ENCODE measurements at places on chromosomes 7 and 10.

GRCh38 chr10:77230194-77230593 lies 407.4 kb downstream of the KCNMA1 start:
- DNase-seq: peak; percentile 57

GRCh38 chr7:129688503-129689222 lies 77.1 kb downstream of the NRF1 start:
- no peak for DNase-seq

DNA sequence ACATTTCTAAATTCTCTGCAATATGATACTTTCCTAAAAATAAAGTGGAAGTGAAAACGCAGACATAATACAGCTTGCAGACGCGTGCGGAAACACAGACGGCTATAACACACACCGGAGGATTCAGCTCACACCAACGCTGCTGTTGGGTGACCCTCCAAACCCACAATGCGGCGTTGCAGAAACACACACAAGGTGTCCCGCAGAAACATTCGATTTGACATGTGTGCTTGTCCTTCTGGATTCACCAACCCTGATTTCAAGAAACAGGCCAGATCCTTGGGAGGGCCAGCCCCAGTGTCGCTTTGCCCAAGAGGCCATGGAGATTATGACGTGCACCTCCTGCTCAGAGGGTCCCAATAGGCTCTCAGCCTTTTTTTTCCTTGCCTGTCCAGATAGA lies 136.7 kb upstream of the TCERG1L start:
- DNase-seq: no peak

- DNase-seq: no peak
Measured at GRCh38 chr10:103814626-103815370, 40.6 kb downstream of the SH3PXD2A start.

- no peak for DNase-seq
Measured at GRCh38 chr7:136969761-136970160, 101.3 kb downstream of the CHRM2 start.

DNA sequence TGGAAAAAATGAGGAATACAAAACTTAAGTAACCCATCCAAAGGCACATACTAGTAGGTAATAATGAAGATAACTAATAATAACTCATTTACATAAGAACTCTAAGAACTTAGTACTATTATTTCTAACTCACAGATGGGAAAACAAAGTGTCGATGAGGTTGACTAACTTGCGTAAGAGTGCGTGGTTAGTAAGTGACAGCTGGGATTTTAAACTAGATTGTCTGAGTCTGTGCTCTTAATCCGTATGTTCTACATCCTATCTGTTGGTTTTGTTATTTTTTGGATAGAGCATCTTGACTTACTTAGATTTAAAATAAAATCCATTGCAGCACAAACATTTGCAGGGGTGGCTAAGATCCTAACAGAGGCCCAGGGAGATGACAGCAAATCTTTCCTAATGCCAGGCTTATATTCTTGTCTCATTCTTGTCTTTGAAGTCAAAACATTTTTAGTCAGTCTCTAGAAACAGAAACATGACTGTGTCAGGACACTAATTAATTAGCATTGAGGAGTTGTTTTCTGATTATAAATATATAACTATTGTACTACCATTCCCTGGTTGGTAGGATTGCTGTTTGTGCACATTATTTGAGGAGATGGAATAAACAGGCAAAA lies 11.7 kb downstream of the RPA3 start:
- no peak for DNase-seq

DNA sequence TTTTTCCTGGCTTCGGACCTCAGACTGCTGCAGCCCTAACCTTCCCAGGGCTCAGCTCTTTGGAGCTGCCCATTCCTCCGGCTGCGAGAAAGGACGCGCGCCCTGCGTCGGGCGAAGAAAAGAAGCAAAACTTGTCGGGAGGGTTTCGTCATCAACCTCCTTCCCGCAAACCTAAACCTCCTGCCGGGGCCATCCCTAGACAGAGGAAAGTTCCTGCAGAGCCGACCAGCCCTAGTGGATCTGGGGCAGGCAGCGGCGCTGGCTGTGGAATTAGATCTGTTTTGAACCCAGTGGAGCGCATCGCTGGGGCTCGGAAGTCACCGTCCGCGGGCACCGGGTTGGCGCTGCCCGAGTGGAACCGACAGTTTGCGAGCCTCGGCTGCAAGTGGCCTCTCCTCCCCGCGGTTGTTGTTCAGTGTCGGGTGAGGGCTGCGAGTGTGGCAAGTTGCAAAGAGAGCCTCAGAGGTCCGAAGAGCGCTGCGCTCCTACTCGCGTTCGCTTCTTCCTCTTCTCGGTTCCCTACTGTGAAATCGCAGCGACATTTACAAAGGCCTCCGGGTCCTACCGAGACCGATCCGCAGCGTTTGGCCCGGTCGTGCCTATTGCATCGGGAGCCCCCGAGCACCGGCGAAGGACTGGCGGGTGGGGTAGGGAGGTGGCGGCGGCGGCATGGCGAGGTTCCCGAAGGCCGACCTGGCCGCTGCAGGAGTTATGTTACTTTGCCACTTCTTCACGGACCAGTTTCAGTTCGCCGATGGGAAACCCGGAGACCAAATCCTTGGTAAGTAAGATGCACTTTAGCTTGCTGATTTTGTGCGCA lies at the start of gene PLXDC2:
Gene PLXDC2 (plus strand): TSS at position 22 of the 820 bp plus-strand sequence.
- no peak for DNase-seq

DNA sequence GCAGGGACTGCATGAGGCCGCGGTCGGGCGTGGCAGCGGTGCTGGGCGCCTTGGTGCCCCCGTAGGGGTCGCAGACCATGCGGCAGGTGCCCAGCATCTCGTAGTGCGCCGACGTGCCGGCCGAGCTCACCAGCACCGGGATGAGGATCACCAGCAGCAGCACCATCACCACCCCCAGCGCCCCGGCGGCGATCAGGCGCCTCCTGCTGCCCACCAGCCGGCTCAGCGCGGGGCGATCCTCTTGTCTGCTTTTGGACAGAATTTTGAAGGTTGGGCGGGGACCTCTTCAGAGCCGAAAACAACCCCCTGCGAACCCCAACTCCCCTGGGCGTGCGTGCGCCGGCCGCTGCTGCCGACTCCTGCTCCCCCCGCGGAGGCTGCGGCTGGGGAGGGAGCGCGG lies 779 bp downstream of the C1QL3 start:
- no peak for DNase-seq

DNA sequence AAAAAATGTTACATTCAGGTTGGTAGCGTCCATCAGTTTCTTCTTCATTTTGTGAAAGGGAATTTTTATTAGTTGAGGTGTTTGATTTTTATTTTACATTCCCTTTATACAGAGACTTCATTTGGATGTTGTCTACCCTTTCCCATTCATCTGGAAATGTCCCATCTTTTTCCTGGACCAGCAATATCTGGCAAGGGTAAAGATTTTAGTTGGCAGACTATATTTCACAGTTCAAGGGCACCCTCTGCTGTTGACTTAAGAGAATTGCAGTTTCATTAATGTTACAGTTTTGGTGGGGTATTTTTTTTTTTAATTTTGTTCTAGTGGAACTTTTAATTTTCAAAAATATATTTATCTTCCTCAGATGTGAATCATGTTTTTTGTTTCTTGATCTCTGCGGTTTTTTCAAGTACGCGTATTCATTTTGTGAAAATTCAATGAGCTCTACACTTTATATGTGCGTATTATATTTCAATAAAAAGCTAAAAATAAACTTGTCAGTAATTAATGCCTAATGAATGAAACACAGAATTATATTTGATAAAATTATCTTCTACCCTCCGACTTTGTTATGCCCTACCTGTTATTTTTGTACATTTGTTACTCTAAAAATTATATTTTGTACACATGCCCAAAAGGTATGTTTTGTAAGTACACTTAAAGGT lies 97.9 kb upstream of the KLF14 start:
- DNase-seq: no peak

DNA sequence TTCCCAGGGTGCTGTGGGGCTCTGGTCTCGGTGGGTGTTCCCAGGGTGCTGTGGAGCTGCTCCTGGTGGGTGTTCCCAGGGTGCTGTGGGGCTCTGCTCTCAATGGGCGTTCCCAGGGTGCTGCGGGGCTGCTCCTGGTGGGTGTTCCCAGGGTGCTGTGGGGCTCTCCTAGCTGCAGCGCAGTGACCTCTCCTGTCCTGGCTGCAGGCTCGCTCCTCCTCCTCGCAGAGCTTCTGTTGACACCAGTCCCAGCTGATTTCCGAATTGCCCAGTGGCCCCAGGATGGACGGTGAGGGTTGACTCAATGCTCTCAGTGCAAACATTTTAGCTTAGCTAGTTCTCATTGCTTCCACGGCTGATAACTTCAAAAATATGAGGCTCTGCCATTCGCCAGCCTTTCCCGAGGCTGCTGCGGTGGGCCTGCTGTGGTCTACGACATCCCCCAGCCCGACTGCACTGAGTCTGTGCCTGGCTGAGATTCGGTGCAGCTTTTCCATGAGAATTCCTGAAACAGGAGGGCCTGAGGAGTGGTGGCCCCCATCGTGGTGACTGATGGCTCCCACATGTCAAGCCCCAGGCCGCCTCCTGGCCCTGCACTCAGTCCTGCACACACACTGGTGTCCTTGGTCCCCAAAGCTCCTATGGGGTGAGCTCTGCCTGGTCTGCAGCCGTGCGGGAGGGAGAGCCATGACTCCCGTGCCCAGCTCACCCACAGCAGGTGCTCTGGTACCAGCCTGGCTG lies 58.3 kb upstream of the NKX6-2 start:
- no peak for DNase-seq

- DNase-seq: no peak
Measured at GRCh38 chr10:49351669-49352068, 44.2 kb downstream of the DRGX start.

DNA sequence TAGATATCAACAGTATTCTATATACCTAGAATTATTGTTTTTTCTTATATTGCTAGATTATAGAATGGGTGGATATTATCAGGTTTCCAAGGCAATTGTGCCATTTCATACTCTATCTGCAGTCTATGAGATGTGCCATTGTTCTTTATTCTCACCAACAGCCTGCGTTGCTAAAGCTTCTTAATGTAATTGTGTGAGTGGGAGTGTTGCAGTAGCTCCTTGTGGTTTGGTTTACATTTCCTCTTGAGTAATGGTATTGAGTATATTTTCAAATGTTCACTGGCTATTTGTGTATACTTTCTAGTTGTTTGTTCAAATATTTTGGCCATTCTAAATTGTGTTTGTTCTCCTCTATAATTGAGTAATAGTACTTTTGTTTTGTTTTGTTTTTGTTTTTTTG lies 199.2 kb downstream of the TFEC start:
- no peak for DNase-seq

- no peak for DNase-seq
Measured at GRCh38 chr7:155773531-155773930, 38.7 kb downstream of the SHH start.

GRCh38 chr10:70475661-70476060 lies 2.9 kb upstream of the PALD1 start:
- peak; percentile 70 for DNase-seq

DNA sequence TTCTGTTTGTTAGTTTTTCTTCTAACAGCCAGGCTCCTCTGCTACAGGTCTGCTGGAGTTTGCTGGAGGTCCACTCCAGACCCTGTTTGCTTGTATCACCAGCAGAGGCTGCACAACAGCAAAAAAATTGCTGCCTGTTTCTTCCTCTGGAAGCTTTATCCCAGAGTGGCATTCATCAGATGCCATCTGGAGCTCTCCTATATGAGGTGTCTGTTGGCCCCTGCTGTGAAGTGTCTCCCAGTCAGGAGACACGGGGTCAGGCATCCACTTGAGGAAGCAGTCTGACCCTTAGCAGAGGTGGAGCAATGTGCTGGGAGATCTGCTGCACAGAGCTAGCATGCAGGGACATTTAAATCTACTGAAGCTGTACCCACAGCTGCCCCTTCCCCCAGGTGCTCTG lies 26.7 kb upstream of the CROT start:
- no peak for DNase-seq

DNA sequence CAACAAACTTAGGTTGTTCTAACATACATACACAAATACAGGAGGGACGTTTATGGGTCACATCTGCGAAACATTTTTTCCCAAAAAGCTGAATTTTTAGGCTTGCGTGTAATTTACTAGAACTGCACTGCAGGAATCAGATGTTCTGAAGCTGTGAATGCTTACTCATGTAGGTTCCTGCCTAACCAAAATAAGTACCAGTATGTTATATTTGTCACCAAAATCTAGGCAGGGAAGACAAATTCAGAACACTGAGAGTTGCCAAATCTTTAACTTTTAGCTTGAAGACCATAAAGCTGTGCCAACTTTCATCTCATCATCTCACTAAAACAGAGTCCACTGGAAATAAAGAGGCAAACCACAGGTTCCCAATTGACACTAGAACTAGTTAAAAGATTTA lies 5.7 kb downstream of the UBE2H start:
- DNase-seq: no peak

GRCh38 chr7:92843781-92844180 lies 7.4 kb upstream of the CDK6 start:
- DNase-seq: no peak

DNA sequence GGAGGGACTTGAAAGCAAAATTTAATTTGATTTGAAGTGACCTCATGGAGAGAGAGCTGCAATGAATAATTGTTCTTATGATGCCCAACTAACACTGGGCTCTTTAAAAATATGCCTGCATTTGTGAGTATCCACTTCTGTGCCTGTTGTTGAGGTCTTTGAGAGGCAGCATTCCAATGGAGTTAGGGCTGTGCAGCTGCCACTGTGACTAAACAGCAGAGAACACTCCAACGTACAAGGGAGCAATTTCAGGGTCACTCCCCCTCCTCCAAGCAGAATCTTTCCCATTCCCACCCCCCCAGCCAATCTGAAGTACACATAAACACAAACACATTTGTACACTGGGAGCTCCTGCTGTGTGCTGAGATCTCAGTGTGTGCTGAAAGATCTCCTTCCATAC lies 28.0 kb upstream of the GSAP start:
- no peak for DNase-seq

- DNase-seq: no peak
Measured at GRCh38 chr10:102555781-102556328, 52.1 kb downstream of the SUFU start.

DNA sequence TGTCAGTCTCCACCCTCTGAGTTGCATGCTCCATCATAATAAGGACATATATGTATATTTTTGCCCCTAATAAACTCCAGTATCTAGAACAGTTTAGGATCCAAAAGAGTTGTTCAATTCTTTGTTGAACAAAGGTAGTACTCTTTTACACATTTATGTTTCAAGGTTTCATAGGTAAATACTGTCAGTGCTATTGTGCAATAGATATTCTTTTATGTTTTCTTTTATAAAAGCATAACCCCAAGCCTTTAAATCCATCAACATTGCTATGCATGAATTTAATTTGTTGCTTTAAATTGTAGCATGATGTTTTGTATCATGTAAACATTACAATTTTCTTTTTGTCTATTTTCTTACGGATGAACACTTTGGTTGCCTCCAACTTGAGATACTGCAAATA lies 469.7 kb upstream of the COBL start:
- no peak for DNase-seq
